ENCODE measurements at places on chromosomes 3 and 15. TPM values are rescaled to one million over a fixed set of nuclear protein-coding genes. Genes with fewer than 3 reads are reported as not detected.

- no peak overlapping the region for H3K4me3 ChIP-seq
- H3K27ac ChIP-seq, result no peak overlapping the region
- peaks cover 12% of the 10 kb centered on the region for H3K36me3 ChIP-seq
- no peaks in the 10 kb centered on the region for H3K27me3 ChIP-seq
- no peaks in the 10 kb centered on the region for H3K4me1 ChIP-seq
Observed at GRCh38 chr3:48960841-48961413, 29.1 kb upstream of the P4HTM start.

DNA sequence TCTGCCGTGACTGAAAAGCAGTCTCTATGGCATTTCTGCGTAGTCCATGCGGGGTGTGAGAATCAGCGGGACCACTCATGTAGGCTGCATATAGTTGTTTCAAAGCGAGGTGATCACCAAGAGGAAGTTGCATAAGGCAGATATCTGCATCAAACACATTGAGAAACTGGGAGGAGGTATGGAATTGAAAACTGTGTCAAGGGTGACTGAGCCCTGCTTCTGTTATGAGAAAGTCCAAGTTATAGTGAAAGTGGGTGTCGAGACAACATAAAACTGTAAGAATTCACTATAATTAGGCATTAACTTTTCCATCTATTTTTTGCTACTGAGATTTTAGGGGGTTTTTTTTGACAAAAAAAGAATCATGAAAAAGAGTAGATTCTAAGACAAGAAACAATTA is 109.3 kb downstream of the ZIC1 start:
- no peaks in the 10 kb centered on the region for H3K27me3 ChIP-seq
- DNase-seq, result no peak
- no peak overlapping the region for H3K4me3 ChIP-seq
- H3K4me1 ChIP-seq, result peaks cover 4% of the 10 kb centered on the region

DNA sequence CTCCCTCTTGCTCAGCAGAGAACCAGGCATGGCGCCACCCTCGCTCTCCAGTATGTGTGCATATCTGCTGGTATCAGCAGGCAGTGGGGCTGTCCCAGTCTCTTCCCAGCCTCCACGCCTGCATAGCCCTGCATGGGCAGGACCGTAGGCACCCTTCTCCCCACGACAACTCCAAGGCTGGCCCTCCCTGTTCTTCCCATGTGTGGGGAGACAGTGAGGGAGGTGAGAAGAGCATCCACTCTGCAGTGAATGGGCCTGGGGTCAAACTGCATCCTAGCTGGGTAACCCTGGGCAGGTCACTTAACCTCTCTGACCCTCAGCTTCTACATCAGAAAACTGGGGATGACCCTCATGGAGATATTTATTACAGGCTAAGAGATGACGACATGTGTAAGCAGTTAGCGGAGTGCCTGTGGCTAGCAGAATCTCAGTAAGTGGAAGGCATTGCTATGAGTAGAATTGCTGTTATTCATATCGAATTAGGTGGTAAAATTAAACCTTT is 13.3 kb upstream of the SSUH2 start:
- no peaks in the 10 kb centered on the region for H3K36me3 ChIP-seq
- no peak overlapping the region for H3K4me3 ChIP-seq
- H3K27ac ChIP-seq, result peak overlapping the region; percentile 51
- no peaks in the 10 kb centered on the region for H3K27me3 ChIP-seq
- H3K4me1 ChIP-seq, result peaks cover 39% of the 10 kb centered on the region

DNA sequence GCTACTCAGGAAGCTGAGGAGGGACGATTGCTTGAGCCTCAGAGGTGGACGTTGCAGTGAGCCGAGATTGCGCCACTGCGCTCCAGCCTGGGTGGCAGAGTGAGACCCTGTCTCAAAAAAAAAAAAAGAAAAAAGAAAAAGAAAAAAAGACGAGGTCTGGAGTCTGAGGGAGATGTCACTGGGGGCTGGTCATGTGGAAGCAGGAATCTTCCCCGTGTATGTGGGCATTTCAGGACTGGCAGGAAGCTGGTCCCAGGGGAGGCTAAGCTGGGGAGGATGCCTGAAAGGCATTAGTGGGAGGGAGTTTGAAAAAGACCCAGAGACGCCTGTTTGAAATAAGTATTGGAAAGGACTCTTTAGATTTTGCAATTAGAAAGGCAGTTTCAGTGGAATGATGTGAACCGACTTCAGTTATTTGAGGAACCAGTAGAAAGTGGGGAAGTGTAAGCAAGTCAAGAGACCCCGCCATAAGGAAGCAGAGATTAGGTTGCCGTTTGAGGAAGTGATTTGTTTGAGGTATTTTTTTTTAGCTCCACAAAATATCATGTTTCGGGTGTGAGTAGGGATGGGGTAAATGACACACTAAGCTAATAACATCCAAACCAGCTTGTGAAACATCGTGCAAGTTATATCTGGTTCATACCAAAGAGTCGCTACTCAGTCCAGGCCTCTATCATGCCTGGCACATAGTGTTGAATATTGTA is 55.5 kb downstream of the ST6GAL1 start:
- H3K27me3 ChIP-seq, result no peaks in the 10 kb centered on the region
- peaks cover 1% of the 10 kb centered on the region for H3K4me1 ChIP-seq
- H3K27ac ChIP-seq, result no peak overlapping the region

GRCh38 chr3:183875411-183875810 is 9.3 kb downstream of the PARL start:
- no peaks in the 10 kb centered on the region for H3K36me3 ChIP-seq
- H3K27ac ChIP-seq, result no peak overlapping the region
- DNase-seq, result no peak

DNA sequence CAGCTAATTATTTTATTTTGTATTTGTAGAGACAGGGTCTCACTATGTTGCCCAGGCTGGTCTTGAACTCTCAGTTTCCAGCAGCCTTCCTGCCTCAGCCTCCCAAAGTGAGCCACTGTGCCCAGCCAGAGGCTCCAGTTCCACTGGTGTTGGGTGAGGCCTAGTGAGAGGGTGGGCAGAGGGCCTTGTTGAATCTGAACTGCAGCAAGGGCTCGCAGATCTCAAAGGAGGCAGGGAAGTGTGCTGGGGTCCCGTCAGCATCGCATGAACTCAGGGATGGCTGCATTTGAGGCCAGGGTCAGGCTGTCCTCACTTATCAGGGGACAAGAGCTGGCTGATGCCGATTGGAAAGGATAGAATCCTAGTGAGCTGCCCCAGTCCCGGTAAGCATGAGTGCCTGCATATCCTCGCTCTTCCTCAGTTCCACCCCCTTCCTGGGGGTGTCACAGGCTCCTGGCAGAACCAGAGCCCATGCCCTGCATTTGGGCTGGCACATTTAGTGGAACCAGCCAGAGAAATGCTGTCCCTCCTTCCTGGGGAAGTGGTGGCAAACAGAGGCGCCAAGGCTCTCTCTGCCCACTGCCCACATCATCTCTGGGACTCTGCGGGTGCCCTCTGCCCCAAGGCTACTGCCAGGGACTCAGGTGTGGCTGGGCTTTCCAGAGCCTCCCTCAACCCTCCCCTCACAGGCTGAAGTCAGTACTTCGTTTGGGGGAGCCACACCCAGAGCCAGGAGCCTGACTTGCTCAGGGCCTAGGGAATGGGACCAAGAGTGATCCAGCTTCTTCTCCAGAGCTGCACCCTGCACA is 24.1 kb downstream of the ALS2CL start:
- H3K27ac ChIP-seq, result no peak overlapping the region
- no peaks in the 10 kb centered on the region for H3K36me3 ChIP-seq

GRCh38 chr3:9834520-9835380 is 9.1 kb downstream of the RPUSD3 start:
- H3K27me3 ChIP-seq, result no peaks in the 10 kb centered on the region
- H3K36me3 ChIP-seq, result no peaks in the 10 kb centered on the region
- no peak for DNase-seq
- no peak overlapping the region for H3K27ac ChIP-seq

GRCh38 chr3:145959457-145960088 is 201.4 kb downstream of the PLOD2 start:
- no peaks in the 10 kb centered on the region for H3K36me3 ChIP-seq
- no peak overlapping the region for H3K27ac ChIP-seq
- no peak overlapping the region for H3K4me3 ChIP-seq
- no peaks in the 10 kb centered on the region for H3K4me1 ChIP-seq

DNA sequence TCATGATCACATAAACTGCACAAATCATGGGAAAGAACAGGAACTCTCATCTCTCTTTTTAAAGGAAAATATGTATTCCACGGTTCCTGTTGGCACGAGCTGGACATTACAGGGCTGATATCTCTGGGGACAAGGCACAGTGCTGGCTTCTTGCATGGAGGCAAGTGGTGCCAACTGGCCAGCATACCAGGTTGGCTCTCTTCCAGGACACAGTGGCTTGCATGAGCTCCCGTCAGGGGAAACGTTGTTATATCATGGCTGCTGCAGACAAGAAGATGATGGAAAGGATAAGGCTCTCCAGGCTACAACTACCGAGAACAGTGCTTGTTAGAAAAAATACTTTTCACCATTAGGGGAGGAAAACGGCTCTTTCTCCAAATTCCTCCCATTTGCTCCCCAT is 283.9 kb downstream of the RORA start:
- no peak overlapping the region for H3K4me3 ChIP-seq
- DNase-seq, result no peak
- no peak overlapping the region for H3K27ac ChIP-seq

- H3K27me3 ChIP-seq, result no peaks in the 10 kb centered on the region
- no peaks in the 10 kb centered on the region for H3K36me3 ChIP-seq
- no peaks in the 10 kb centered on the region for H3K4me1 ChIP-seq
- H3K4me3 ChIP-seq, result no peak overlapping the region
Observed at GRCh38 chr15:67224889-67225288, 29.6 kb downstream of the AAGAB start.

DNA sequence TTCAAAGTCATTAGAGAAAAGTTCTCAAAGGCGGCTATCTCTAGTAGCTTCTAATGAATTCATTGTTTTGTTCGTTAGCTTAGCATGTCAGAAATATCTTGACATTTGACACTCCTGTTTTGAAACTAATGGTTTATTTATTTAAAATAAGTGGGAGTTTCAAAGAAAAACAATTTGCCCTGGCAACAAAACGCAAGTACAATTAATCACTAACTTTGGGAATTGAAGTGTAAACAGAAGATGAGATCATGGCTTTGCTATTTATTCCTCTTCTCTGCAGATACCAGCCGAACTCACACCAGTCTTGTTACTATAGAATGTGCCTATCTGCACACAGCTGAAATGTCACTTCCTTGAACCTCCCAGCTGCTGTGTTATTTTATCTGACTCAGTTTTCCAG is 27.5 kb downstream of the MASP1 start:
- no peaks in the 10 kb centered on the region for H3K27me3 ChIP-seq
- H3K36me3 ChIP-seq, result no peaks in the 10 kb centered on the region
- DNase-seq, result peak; percentile 85
- H3K4me1 ChIP-seq, result peaks cover 25% of the 10 kb centered on the region
- no peak overlapping the region for H3K4me3 ChIP-seq
- peak overlapping the region; percentile 55 for H3K27ac ChIP-seq

GRCh38 chr3:141330718-141331376 is 37.5 kb upstream of the ZBTB38 start:
- no peak for DNase-seq
- H3K27me3 ChIP-seq, result no peaks in the 10 kb centered on the region
- peak overlapping the region; percentile 91 for H3K27ac ChIP-seq
- H3K4me3 ChIP-seq, result no peak overlapping the region
- peaks cover 38% of the 10 kb centered on the region for H3K4me1 ChIP-seq

- H3K27ac ChIP-seq, result no peak overlapping the region
- no peak for DNase-seq
- H3K4me1 ChIP-seq, result no peaks in the 10 kb centered on the region
Observed at GRCh38 chr3:13668136-13668535, 119.2 kb downstream of the FBLN2 start.

GRCh38 chr15:70439304-70439877 is 324.0 kb downstream of the UACA start:
- H3K4me1 ChIP-seq, result no peaks in the 10 kb centered on the region
- peaks cover 70% of the 10 kb centered on the region for H3K27me3 ChIP-seq
- no peak for DNase-seq
- H3K27ac ChIP-seq, result no peak overlapping the region
- H3K36me3 ChIP-seq, result no peaks in the 10 kb centered on the region

DNA sequence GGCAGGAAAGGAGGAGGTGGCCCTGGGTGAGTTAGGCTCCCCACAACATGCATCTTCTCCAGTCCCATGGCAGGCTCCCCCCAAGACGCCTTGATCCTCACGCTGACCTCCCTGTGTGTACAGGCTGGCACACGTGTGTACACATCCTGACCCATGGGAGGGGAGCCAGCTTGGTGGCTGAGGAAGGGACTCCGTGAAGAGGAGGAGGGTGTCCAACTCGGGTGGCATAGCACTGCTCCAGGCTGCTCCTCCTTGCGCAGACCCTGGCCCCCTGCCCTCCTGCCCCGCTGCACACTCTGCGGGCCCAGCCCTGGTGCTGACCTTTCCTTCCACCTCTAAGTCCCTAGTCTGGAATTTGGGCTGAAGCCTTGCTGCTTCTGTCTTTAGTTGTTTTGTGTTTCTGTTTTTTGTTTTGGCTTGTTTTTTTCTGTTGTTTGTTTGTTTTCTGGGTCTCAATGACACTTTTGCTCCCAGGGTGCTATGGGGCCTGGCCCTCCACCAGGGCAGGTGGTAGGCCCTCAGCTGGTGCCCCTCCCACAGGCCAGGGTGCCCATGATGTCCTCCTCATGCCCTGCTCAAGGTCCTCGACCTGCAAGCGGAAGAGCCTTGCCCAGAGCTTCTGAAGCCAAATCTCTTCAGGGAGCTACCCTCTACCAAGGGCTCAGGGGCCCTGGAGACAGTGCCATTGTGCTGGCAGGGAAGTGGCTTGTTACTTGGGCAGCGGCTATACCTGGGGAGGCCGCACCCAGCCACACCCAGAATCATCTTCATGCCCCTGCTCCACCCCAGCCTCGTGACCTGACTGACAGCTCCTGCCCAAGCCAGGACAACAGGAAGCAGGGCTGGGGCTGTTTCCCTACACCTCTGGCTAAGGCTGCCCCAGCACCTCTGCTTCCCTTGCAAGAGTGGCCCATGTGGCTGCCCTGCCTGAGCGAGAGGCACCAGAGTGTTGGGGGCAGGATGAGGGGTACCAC is 5.1 kb downstream of the EPHB3 start:
- H3K4me3 ChIP-seq, result no peak overlapping the region
- no peaks in the 10 kb centered on the region for H3K36me3 ChIP-seq
- peaks cover 35% of the 10 kb centered on the region for H3K4me1 ChIP-seq
- no peak for DNase-seq

DNA sequence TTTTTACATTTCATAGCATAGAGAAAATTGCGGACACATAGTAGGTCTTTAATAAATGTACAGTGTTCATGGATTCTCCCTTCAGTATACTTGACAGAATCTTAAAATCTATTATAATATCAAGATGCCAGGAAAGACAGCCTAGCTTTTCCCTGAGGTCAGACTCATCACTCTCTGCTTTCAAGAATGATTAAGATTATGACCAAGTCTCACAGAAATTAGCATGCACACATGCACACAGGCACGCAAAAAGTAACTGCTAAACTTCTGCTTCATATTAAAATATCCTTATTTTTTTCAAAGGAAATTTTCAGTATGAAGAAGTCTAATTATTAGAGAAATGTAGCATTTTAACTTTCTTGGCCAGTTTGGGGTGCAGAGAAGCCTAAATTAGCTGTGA is 493.8 kb upstream of the NECTIN3 start:
- H3K27me3 ChIP-seq, result no peaks in the 10 kb centered on the region
- no peak overlapping the region for H3K4me3 ChIP-seq
- no peak for DNase-seq
- no peaks in the 10 kb centered on the region for H3K36me3 ChIP-seq
- H3K27ac ChIP-seq, result no peak overlapping the region

PLA1A gene
- total RNA-seq, result 0.91 TPM

FRMD4B gene
- 9.2 TPM for total RNA-seq

P3H2 gene
- total RNA-seq, result 46.9 TPM

CLSTN2 gene
- 80.9 TPM for total RNA-seq

RAB7A gene
- 319 TPM for total RNA-seq

ALDH1A2 gene
- 1.7 TPM for total RNA-seq

ERICH6 gene
- 0.09 TPM for total RNA-seq

C3orf22 gene
- total RNA-seq, result not detected

ROBO1 gene
- 71.7 TPM for total RNA-seq

NR1I2 gene
- not detected for total RNA-seq

STAC gene
- total RNA-seq, result 7.1 TPM

GP9 gene
- total RNA-seq, result not detected

EPHB3 gene
- total RNA-seq, result 17.2 TPM

FOXB1 gene
- total RNA-seq, result 1.3 TPM

CCDC39 gene
- total RNA-seq, result not detected

All from astrocyte (in vitro differentiated cells and primary cell).